ENCODE measurements at places on chromosomes 2 and 18. TPM values are rescaled to one million over a fixed set of nuclear protein-coding genes. Genes with fewer than 3 reads are reported as not detected.

- peak; percentile 69 for DNase-seq
These were observed 17.4 kb downstream of the NAPG start for GRCh38 chr18:10543277-10543676.

GRCh38 chr18:8752329-8752728, 47.0 kb downstream of the MTCL1 start:
- DNase-seq, result peak; percentile 56

- no peak for DNase-seq
These were observed 347.8 kb upstream of the GULP1 start for GRCh38 chr2:187943772-187944369.

GRCh38 chr18:42005782-42006181, 50.7 kb downstream of the PIK3C3 start:
- no peak for DNase-seq

- peak; percentile 17 for DNase-seq
These were observed 2.3 kb downstream of the SFXN5 start for GRCh38 chr2:73069041-73069854.

DNA sequence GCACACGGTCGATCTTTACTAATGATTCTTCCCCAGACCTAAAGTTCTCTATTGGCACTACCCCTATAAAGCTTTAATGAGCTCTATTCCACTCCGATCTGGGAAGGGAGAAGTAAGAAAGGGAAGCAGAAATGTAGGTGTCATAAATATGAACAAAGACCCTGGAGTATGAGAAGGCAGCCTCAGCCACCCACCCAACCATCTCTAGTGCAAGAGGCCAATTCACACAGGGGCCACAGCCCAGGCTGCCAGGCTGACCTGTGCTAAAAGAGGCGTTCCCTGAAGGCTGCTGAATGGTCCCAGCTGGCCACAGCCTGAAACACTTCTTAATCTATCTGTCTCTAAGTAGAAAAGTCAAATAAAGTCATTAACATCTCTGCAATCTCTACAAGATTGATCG, 60.1 kb upstream of the ACTR3 start:
- no peak for DNase-seq

DNA sequence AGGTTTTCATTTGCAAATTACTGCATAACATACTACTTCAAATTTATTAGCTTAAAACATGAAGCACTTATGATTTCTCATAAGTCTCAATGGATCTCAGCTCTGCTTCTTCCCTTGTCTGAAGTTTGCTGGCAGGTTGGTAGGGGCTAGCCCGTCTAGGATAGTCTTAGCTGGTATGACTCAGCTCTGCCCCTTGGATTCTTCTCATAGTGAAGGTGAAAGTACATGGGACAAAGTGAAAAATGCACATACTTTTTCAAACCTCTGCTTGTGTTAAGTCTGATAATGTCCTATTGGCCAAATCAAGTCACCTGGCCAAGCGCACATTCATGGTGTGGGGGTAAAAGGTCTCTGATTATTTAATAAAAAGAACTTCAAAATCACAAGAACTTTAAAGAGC, 184.8 kb upstream of the VWC2L start:
- no peak for DNase-seq

- no peak for DNase-seq
These were observed 682 bp downstream of the DUSP2 start for GRCh38 chr2:96144481-96145035.

DNA sequence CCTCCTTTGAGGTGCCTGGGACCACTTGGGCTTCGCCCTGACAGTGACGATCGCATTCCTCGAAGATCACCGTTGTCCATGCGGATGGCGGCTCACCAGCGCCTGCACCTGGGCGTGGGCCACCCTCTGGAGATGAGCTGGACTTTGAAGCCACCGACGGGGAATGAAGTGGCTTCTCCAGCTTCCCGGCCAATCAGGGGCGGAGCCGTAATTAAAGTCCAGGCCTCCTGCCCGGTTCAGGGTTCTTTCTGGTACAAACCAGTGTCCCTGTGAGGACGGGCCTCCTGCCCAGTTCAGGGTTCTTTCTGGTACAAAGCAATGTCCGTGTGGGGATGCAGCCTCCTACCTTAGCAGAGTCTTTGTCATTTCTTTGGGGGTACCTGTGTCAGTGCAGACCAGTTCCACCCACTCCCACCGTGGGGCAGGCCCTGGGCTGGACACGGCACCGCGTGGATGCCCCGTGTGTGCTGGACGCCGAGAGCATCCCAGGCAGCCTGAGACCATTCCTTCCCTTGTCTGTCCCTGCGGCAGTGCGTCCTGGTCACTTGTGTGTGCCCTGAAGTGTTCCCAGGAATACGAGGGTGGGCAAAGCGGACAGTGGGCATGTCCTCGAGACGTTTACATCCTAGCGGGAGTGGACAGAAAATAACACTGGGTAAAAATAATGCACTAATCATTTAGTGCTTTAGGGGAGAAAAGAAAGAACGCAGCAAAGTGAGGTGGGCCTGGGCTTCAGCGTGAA, 55.0 kb downstream of the KCNG2 start:
- DNase-seq, result no peak

GRCh38 chr2:222992137-222992536, 59.9 kb upstream of the KCNE4 start:
- no peak for DNase-seq

DNA sequence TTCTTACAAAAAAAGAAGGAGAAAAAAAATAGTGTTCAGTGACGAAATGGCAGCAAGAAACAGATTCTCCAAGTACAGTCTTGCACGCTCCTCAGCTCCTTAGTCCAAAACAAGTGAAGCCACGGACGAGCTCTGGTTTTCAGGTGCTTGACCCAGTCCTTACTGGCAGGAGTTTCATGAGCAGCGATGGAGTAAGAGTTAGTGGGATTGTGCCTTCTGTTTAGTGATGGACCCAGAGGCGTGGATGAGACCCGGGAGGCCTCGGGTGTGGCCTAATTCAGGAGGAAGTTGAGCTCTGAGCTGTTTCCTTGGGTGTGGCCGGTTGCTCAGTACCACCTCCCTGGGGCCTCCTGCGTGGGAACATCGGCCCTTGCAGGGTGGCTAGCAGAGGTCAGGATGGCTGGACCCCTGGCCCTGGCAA, 52.0 kb downstream of the KIF5C start:
- DNase-seq, result no peak

- no peak for DNase-seq
These were observed 173.8 kb downstream of the ICOS start for GRCh38 chr2:204110338-204110741.

DNA sequence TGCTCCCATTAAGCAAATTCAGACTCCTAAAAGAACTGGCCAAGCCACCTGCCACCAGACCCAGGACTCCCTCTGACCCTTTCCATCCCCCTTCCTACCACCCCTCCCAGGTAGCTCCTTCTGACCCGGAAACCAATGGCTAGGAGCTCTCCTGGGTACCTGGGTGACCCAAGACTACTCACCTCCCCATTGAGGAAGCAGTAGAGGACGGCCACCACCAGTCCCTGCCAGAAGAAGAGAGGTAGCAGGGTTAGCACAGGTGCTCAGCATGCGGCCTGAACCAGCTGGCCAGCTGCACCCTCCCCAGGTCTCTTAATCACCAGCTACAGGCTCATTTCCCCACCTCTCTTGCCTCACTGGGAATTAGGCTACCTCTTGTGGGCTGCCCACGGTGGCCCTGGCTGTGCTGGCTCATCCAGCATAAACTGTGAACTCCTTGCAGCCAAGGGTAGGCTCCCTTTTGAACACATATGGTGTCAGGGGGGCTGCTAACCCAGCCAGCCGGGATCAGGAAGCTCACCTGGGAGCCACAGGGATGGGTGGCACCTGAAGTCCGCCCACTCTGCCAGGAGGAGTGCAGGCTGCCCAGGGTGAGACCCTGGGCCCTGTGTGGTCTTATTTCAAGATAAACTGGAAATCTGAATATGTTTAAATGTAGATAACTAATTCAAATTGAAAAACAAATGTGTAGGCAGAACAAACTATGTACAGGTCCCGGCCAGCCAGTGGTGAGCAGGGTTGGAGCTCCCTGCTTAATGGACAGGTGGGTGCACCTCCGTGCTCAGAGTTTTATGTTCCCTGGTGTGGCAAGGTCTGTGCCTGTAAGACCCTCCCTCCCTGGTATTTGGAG, 9.9 kb downstream of the TMEM37 start:
- no peak for DNase-seq

GRCh38 chr2:85886590-85886989, 2.2 kb downstream of the ST3GAL5 start:
- peak; percentile 94 for DNase-seq

- DNase-seq, result no peak
These were observed 239.9 kb downstream of the DSEL start for GRCh38 chr18:67276638-67277037.

- DNase-seq, result peak; percentile 25
These were observed 9.0 kb downstream of the ERFE start for GRCh38 chr2:238167761-238168160.

DNA sequence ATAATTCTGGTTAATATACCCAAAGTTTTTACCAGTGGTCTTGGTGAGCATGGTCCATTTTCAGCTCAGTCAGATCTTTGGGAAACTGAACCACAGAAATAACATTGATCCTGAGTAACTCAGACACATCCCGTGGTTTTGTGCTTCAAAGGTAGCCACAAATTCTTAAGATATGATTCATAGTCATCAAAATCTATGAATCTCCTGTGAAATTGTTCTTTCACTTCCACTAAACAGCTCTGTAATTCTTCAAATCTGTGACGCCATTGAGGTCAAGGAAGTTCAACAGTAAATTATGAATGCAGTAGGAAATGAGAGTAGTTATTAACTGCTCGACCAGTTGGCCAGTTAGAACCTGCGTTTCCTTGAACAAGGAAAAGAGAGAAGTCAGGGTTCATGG, 147.3 kb downstream of the IRS1 start:
- DNase-seq, result peak; percentile 94

GRCh38 chr2:238370823-238371372, 50.6 kb downstream of the TRAF3IP1 start:
- DNase-seq, result peak; percentile 87

DNA sequence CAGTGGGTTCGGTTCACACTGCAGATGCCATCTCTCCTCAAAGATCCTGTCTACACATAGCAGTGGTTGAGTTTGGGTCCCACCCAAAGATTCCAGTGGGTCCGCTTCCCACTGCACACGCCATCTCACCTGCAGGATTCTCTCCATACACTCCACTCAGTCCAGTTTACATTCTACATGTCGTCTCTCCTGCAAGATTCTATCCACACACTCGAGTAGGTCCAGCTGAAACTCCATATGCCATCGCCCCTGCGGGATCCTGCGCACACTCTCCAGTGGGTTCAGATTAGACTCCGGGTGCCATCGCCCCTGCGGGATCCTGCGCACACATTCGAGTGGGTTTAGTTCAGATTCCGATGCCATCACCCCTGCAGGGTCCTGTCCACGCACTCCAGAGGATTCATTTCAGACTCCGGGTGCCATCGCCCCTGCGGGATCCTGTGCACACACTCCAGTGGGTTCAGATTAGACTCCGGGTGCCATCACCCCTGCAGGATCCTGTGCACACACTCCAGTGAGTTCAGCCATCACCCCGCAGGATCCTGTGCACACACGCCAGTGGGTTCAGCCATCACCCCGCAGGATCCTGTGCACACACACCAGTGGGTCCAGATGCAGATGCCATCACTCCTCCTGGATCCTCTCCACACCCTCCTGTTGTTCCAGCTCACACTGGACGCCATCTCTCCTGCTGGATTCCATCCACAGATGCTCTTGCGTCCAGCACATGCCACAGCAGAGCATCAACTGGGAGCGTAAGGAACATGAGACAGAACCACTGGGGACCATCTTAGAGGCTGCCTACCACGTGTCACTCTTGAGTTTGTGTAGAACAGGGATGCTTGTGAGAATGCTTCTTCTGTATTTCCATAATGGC, 3.0 kb upstream of the PXDN start:
- no peak for DNase-seq

Gene FSIP2
- 1.6 TPM for total RNA-seq

Gene TEKT4
- not detected for total RNA-seq

Gene SIX3
- total RNA-seq, result not detected

Gene RAMP1
- total RNA-seq, result 3.1 TPM

Gene CHST10
- total RNA-seq, result 11.0 TPM

Gene ESCO1
- 15.6 TPM for total RNA-seq

Gene INO80C
- total RNA-seq, result 2.9 TPM

Gene CHRND
- total RNA-seq, result not detected

Gene UGT1A4
- not detected for total RNA-seq

Gene EPHA4
- total RNA-seq, result 13.9 TPM

All from fibroblast of the aortic adventitia (primary cell).